ENCODE measurements at places on chromosomes 7 and 10.

DNA sequence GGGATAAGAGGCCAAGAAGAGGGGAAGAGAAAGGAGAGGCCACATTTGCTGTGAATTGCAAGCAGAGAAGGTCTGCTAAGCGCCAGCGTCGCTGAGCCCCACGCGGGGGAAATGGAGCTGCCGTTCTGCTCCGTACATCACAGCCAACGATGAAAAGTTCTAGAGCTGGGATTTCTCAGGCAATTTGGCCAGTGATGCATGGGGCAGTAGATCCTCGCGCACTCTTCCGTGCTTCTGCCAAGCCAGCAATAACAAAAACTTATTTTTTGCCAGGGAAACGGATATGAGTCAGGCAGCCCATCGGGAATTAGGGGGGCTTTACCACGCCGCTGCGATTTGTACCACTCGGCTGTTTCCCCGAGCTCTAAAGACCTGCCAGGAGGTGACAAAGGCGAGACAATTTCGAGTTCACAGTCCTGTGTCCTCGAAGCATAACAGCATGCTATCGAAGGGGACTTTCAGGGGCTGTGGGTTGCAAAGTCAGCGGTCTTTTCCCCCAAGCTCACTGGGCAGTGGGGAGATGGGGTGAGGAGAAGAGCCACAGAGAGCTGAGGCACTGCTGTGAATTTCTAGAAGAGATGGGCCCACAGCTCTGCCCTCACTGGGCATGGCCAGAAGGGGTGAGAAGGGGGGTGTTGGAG, 30.0 kb upstream of the SLF2 start:
- no peak for DNase-seq

DNA sequence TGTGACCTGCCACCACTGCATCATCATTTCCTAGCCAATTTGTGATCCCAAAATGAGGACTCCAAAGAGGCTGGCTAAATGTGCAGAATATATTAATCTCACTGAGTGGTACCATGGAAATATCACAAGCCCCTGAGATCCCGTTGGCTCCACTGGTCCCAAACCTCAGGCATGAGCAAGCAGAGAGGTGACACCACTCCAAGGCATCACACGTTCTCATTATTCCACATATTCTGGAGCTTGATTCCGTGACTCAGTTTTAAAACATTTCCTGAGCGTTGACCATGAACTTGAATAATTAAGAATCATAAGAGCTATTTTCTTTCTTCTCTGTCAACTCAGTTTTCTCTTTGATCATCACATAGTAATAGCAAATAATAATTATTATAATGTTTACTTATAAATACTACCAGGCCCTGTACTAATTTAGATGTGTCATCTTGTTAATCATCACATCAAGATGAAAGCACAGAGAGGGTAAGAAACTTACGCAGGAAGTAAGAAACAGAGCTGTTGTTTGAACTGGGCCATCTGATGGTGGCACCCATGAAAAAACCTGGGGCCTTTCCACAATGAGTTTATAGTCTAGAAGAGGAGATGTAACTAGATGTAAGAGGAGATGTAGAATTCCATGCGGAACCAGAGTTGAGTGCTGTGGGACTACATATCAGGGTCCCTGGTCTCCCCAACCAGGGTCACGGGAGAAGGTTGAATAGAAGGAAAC, 3.5 kb downstream of the APBB1IP start:
- no peak for DNase-seq

GRCh38 chr10:63464402-63465292, 1.1 kb downstream of the JMJD1C start:
- DNase-seq, result peak; percentile 34

GRCh38 chr10:132359305-132360040, 27.5 kb downstream of the LRRC27 start:
- peak; percentile 15 for DNase-seq

- no peak for DNase-seq
Measured at GRCh38 chr10:76997631-76998030, 640.0 kb downstream of the KCNMA1 start.

- no peak for DNase-seq
Measured at GRCh38 chr7:70052691-70053090, 454.4 kb downstream of the AUTS2 start.

- DNase-seq, result no peak
Measured at GRCh38 chr7:11714205-11714604, 117.8 kb downstream of the THSD7A start.

DNA sequence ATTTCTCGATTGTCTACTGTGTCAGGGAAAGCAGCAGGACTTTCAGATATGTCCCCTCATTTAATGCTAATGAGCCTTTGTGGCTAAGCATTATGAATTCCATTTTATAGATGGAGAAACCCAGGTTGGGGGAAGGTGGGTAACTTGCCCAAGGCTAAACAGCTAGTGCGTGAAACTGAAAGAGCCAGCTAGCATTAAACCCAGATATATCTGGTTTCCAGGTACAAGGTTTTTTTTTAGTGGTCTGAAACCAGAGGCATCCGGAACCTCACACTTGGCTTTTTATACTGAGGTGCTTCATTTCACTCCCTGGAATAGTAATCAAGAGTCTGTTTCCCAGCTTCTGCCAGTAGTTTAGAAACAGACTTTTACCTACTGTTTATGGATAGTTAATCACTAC, 694.8 kb downstream of the PHTF2 start:
- no peak for DNase-seq

DNA sequence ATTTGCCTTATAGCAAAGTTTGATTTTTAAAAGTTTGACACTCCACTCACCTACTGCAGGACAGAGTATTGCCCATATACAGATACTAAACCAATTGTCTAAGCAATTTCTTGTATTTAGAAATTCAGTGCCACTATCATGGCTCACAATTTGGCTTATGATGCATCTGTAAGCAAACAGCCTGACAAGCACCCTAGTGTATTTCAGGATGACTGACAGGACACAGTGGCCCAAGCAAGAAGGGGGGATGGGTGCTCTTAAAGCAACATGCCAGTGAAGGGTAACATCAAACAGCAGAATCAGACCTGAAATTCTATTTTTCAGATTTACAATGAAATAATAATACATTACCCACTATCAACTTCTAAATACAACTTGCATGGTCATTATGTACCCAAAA, 30.5 kb downstream of the CTNNA3 start:
- DNase-seq, result peak; percentile 8

DNA sequence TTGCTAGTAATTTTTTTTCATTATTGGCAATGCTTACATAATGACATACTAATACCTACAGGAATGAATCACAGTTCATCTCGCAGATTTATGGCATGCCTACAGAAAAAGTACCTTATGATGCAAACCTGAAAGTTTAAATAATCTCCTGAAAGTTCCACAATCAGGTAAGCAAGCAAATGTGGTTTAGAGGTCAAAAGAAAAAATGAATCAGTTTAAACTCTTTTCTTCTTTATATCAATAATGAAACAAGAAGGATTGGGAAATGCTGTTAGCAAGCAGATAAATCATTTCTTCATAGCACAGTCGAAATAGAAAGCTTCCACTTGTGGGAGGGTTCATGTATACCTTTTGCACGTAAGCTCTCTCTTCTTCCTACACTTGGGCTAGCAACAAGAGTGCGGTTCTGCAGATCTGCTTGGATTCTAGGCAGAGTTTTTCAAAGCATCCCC, 53.7 kb upstream of the MTPN start:
- DNase-seq, result no peak

GRCh38 chr7:41835976-41836530, 133.2 kb upstream of the INHBA start:
- DNase-seq, result no peak

DNA sequence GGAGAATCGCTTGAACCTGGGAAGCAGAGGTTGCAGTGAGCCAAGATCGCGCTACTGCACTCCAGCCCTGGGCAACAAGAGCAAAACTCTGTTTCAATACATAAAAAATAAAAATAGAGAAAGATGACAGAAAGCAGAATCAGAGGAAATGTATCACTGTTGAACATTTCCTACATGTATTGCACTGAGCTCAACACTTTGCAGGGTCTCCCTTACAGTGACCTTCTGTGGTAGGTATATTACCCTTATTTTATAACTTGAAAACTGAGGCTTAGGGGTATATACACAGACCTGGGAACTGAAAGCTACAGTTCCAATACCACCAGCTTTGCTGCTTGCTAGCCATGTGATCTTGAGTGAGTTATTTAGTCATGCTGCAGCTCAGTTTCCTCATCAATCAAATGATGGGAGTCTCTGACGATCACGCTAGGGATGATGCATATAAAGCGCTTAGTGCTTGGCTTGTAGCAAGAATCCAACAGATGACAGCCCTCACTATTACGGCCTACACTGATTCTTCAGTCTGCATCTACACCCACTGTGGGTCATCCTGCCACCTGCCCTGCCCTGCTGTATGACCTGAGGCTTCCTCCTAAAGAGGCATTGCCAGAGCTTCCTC, 99.0 kb downstream of the PDE1C start:
- no peak for DNase-seq

DNA sequence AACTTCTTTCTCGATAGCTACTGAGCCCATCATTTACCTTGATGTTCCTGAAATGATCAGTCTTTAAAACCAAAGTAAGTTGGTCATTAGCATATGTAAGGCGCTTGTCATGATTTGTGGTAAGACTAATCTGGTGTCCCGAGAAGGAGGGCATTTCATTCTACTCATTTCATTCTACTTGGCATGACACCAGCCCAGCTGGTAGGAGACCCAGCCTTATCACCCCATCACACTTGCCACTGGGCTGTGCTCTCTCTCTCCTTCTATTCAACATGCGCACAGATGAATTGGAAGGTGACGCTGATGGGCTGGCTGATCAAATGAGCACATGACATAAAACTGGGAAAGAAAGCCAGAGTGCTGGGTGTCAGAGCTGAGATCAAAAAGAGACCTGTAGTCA, 65.7 kb downstream of the CRTAC1 start:
- no peak for DNase-seq

DNA sequence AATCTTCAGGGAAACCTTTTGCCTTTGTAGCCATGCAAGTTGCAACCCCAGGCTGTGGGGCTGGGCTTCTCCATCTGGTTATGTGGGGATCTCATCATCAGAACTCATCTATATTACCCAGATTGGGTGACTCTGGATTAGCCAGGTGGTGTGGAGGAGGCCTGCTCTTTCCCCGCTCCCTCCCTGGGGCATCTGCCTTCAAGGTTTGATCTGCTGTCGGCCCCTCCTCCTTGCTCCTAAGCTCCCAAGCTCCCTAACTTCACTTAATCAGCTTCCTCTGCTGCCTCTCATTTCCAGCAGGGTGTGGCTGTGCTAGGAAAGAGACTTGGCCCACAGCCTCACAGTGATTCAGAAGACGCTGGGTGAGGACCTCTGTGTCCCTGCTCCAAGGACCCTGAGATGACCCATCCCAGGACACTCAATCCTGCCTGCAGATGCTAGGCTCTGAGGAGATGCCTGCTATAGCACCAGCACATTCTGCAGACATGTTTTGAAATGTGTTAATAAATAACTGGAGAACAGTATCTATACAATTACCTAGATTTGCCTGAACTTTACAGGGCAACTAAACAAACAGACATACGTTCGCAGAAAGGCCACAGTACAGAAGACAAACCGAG, 392.1 kb upstream of the PODXL start:
- DNase-seq, result no peak

DNA sequence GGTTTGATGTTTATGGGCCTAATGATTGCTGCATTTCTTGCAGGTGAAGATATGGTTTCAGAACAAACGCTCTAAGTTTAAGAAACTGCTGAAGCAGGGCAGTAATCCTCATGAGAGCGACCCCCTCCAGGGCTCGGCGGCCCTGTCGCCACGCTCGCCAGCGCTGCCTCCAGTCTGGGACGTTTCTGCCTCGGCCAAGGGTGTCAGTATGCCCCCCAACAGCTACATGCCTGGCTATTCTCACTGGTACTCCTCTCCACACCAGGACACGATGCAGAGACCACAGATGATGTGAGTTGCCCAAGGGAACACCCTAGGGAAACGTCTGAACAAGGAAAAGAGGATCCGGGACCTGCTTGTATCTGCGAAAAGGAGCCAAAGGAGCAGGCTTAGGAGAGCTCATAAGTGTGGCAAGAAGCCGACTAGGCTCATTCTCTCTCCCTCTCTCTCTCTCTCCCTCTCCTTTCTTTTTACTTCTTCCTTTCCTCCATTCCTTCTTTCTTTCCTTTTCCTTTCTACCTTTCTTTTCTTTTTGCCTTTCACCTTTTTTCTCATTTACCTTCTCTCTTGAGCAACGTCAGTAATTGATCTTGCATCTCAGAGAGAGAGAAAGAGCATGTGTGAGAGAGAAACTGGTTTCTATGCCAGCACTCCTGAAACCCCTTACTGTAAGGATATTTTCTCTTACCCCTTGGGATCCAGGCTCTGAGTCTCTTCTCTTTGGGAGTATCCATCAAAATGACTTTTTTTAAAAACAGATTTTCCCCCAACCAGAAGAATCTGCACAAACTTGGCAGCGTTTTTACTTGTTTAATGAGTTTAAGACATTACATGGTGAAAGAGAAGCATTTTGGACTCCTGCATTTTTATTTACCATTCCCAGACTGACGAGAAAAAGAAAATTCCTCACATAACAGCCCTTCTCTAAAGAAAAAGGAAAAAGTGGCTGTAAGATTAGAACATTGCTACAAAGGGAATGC, 4.7 kb downstream of the DLX6 start:
- DNase-seq, result no peak

DNA sequence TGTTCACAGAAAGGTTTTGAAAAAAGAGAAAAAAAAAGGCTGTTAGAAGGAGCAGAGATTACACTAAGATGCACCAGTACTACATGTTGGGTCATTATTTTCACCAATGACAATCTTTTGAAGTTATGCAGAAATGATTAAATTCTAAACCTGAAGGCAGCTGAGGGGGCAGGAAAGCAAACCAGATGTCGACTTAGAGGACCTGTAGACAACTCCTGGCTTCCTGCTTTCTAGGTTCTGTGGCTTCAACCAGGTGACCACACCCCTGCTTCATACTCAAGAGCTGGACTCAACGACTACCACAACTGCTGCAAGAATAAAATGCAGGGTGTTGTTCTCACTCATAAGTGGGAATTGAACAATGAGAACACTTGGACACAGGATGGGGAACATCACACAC, 30.0 kb downstream of the MYOF start:
- DNase-seq, result no peak

GRCh38 chr10:116968331-116968730, 36.7 kb downstream of the SHTN1 start:
- no peak for DNase-seq

DNA sequence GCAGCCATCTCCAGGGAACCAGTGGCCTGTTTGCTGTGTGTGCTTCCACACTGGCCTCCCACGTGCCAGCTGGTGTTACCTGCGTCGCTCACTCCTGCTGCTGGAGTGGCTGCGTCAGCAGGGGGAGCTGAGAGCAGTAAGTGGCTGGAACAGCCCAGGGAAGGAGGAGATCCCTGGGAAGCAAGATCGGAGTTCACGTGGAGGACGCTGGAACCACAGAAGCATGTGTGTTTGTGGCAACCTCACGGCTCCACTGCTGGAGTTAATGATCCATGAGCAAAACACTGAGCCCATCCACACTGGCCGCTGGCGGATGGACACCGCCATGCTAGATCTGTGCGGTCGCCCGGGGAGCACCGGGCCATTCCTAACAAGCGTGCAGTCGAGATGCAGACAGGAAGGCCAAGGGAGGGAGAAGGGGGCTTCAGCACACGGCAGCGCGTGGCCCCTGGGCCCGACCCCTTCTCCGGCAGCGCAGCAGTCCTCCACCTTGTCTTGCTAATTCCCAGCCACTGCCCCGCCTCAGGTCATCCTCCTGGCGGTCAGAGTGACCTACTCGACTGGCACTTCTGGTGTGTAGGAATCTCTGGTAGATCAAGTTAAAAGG, 68.5 kb upstream of the EEPD1 start:
- DNase-seq, result no peak

All from suppressor macrophage treated with lipopolysaccharide for 1 hour (primary cell).